ENCODE measurements at places on chromosomes 12 and 14.
A peak's percentile ranks its signal among the peaks of the same experiment; 100 is the strongest.

DNA sequence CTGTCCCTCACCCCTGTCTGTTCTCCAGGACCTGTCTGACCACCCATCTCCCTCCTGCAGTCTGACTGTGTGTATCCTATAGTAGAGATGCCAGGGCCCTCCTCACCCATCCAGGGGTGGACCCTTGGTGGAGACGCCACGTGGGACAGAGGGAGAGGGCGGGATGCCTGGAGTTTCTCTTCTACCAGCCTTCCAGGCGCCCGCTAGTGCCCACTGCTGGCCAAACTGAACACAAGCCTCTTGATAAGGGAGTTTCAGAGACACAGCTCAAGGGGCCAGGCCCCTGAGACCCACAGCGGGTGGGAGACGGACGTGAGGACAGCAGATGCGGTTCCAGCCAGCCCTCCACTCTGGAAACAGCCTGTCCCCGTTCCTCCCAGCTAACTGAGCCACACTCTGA is 147.3 kb downstream of the RBM19 start:
- DNase-seq: peak; percentile 10

- no peak for DNase-seq
Measured at GRCh38 chr12:130301559-130301958, 36.1 kb upstream of the PIWIL1 start.

DNA sequence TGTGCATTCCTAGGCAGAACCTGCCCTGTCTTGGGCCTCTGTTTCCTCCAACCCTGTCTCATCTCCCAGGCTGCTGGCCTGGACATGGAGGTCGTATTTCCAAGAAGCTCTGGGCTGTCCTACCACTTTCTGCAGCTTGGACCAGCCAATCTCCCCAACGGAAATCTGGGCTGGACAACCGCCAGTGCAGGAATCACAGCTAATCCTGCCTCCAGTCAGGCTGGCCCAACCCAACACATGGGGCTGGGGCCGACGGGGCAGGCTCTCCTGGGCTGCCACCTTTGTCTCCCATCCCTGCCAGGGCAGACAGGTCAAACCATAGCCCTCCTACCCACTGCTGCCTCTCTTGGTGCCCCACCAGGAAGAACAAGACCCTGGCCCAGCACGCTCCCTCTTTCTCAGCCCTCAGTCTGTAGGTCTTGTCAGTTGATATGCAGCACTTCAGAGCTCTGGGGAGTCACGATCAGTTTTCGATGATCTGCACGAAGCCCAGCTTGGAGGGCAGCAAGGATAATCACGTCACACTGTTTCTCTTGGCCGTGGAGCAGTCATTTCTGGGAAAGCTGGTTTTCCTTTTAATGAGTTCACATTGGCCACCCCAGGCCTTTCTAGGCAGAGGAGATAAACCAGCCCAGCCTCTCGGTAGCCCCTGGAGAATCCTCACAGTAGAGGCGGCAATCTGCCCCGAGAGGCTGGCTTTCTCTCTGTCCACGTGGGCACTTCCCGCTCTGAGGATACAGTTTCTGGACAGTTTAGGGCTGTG is 195.2 kb upstream of the PRMT8 start:
- DNase-seq: peak; percentile 50

DNA sequence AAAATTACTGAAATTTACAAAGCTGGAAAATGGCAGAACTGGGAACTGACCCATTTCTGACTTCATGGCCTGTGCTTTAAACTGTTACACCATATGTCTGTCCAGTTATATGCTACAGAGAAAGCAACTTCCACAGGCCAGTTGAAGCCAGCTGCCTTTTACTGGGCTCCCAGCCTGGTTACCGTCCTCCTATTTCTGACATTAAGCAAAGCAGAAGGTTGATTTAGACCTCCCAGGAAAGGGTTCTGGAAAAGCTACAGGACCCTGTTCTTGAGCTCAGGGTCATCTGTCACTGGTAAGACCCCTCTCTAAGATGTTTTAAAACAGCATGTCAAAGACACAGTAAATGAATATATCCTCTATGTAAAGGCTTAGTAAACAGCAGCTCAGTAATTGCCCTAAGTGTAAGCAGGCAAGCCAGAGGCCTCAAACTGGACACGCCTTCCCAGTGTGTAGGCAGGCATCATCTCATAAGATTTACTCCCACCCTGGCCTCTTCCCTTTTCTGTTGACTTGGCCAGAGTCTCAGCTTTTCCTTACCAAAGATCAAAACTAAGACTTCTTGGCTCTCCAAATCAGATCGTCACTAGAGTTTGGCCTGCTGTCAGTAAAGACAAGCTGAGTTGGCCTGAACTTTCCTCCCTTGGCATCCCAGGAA is 55.4 kb upstream of the RNU6-8 start:
- DNase-seq: peak; percentile 14

- no peak for DNase-seq
Measured at GRCh38 chr12:90987520-90987919, 17.3 kb downstream of the EPYC start.

DNA sequence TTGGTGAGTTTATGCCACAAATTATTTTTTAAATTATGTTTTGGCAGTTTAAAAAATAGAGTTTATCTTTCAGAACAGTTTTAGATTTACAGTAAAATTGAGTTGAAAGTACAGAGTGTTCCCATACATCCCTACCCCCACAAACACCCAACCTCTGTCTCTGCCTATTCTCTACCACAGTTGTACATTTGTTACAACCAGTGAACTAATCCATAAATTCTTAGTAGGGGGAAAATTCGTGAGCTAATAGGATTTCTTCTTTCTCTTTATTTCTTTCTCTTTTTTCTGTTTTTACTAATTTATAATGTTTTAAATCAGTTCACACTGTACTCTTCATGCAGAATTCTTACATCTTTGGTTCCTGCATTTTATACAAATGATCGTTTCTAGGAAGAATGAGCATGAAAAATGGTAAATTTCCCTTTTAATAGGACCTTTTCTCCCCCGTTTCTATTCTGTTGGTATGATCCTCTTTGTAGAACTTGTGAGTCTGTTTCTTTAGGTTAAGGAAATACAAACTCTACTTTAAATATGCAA is 56.7 kb downstream of the MIPOL1 start:
- no peak for DNase-seq

- DNase-seq: peak; percentile 49
Measured at GRCh38 chr14:68552602-68553001, 240.3 kb downstream of the ZFP36L1 start.

DNA sequence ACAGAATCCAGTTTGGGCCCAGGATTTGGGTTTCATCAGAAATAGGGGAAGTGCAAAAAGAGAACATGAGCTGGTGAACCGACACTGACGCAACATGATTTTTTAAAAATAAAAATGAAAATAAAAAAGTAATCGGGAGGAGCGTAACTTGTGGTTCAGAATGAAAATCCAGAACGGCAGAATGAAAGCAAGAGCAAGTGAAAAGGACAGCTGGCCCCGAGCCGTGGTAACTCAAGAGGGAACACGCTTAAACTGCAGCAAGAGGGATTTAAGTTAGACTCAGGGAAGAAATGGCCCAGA is 1.6 kb downstream of the SLC6A12 start:
- DNase-seq: no peak

DNA sequence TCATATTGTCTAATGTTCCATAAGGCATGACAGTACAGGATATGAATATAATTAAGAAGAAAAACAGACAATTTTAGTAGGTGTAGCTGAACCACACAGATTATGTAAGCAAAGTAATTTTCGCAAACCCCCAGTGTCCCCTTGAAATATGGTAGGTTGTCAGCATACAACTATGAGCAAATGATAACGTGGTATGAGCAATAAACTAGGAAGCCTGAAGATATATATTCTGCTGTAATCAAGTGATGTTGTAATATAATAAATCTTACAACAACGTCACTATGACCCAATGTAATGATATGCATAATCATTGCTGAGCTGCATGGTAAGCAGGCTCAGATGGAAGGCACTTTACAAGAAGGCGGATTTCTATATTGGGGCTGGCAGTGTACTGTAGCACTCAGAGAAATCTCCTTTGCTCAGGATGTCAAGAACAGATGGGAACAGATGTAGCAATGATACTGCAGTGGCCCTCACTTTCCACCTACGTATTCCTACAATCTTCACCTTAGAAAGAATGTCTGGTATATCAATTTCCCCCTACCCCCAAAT is 47.8 kb upstream of the MYF6 start:
- DNase-seq: no peak

DNA sequence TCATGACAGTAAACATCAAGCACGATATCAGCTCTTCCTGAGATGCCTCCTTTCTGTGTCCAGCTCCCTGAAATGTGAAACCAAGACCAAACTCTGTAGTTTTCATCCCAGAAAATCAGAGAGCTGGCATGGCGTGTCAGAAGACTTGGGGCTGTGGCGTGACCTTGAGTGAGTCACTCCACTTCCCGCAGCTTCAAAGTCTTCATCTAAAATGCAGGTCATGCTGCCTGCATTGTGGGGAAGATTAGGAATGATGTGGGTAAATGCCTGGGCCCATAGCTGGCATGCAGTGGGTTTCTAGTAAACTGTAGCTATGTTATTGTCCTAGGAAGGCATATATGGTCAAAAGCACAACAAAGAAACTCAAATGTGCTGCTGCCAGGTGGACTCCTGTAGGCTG is 28.8 kb downstream of the OAS2 start:
- peak; percentile 60 for DNase-seq

- DNase-seq: no peak
Measured at GRCh38 chr12:68043435-68043834, 54.2 kb downstream of the IFNG-AS1 start.

GRCh38 chr12:53011889-53012288 is 5.6 kb downstream of the EIF4B start:
- no peak for DNase-seq

- no peak for DNase-seq
Measured at GRCh38 chr12:75259143-75259542, 49.5 kb upstream of the KCNC2 start.

- peak; percentile 56 for DNase-seq
Measured at GRCh38 chr14:34300882-34301734, 160.9 kb downstream of the SPTSSA start.

- DNase-seq: peak; percentile 12
Measured at GRCh38 chr12:122834921-122835749, at the start of gene HIP1R. HIP1R (plus strand) TSS chr12:122835457; CDS start chr12:122835551, 94 bp downstream.

DNA sequence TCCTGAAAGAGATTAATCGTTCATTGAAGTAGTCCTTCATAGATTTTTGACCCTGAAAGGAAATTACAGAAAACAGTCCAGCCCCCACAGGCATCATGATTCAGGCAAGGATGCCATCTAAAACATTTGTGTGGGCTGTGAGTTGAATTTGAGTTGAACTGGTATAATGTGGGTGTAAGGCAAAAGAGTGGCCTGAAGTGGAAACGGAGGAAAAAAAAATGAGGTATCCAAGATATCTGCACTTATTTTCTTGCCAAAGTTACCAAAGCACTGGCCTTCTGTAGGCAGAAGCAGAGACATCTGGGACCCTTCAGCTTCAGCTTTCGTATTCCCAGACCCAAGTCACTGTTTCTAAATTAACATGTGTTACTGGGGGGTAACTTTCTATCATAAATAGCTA is 105.1 kb upstream of the DIO2 start:
- DNase-seq: no peak

DNA sequence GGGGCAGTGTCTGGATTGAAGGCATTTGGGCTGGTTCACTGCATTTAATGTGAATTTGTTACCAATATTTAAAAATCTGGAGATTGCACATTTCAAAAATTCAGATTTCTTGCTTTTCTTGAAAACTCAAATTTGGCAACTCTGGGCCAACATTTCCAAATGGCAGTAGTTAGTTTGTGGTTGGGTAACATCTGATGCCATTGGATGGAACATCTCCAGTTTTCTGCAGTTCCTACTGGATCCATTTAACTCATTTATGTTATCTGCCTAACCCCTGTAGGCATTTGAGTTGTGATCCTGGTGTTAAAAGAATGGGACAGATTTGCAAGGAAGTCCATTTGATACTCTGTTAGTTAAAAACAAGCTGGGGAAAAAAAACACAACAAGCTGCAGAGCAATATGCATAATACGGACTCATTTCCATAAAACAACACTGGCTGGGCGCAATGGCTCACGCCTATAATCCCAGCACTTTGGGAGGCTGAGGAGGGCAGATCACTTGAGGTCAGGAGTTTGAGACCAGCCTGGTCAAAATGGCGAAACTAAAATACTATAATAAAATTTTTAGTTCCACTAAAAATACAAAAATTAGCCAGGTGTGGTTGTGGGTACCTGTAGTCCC is 7.9 kb downstream of the EIF2B2 start:
- peak; percentile 39 for DNase-seq

GRCh38 chr12:27843714-27844245 is 63.7 kb upstream of the MANSC4 start:
- DNase-seq: peak; percentile 72

- no peak for DNase-seq
Measured at GRCh38 chr12:49348781-49349180, 2.1 kb downstream of the DNAJC22 start.

DNA sequence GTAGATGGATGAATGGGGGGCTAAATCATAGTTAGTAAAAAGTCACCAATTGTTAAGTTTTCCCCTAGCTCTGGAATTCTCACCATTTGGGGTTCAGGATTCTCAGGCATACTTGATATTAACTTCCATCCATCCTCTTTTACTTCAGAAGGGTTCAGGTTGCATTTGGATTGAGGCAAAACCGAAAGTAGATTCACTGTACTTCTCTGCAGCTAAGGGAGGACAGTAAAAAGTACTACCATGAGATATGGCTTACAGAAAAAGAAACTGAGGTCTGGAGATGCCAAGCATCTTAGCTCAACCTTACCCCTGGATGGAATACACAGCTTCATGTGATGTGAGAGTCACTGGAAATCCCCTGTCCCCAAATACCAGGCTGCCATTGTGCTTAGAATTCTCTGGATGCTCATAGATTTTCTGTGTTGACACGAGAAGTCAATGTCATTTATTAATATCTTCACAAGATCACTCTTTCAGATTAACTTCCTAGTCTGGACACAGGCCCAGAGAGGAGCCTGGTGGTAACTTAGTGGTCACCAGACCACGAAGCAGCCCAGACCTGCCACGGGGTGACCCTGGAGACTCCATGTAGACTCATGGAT is 87.1 kb downstream of the SSPN start:
- DNase-seq: no peak

DNA sequence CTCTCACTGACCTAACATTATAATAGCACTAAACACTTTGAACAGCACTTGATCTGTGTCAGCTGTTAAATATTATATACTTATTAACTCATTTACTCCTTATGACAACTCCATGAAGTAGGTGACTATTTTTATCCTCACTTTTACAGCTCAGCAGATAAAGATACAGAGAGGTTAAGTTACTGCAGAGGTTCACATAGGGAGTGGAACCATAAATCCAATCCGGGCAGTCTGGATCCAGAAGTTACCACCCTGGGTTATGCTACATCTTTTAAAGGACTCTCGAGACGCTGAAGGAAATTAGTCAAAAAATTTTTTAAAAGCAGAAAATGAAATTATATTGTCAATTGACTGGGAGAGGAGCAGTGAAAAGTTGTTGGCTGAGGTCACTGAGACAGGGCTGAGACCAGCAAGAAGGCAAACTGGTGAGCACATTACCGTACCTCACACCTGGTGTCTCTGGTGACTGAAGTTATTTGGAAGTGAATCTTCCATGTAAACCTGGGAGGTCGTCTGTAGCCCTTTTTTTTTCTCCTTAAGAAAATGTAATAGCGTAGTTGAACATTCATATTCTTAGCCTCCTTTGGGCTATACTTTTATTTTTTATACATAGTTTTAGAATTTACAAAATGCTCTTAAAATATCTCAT is 1.2 kb upstream of the RIMKLB start:
- DNase-seq: no peak

Data from fibroblast of pulmonary artery (primary cell).